ENCODE measurements at places on chromosomes 12 and 14.
A peak's percentile ranks its signal among the peaks of the same experiment; 100 is the strongest.

- DNase-seq, result peak; percentile 97
Observed at GRCh38 chr14:29144621-29145020, 378.0 kb downstream of the FOXG1 start.

- no peak for DNase-seq
Observed at GRCh38 chr12:77697126-77697525, 133.6 kb upstream of the NAV3 start.

- DNase-seq, result no peak
Observed at GRCh38 chr14:52265253-52265652, 2.2 kb upstream of the PTGDR start.

- DNase-seq, result peak; percentile 71
Observed at GRCh38 chr12:89353823-89354611, 1.7 kb upstream of the DUSP6 start.

DNA sequence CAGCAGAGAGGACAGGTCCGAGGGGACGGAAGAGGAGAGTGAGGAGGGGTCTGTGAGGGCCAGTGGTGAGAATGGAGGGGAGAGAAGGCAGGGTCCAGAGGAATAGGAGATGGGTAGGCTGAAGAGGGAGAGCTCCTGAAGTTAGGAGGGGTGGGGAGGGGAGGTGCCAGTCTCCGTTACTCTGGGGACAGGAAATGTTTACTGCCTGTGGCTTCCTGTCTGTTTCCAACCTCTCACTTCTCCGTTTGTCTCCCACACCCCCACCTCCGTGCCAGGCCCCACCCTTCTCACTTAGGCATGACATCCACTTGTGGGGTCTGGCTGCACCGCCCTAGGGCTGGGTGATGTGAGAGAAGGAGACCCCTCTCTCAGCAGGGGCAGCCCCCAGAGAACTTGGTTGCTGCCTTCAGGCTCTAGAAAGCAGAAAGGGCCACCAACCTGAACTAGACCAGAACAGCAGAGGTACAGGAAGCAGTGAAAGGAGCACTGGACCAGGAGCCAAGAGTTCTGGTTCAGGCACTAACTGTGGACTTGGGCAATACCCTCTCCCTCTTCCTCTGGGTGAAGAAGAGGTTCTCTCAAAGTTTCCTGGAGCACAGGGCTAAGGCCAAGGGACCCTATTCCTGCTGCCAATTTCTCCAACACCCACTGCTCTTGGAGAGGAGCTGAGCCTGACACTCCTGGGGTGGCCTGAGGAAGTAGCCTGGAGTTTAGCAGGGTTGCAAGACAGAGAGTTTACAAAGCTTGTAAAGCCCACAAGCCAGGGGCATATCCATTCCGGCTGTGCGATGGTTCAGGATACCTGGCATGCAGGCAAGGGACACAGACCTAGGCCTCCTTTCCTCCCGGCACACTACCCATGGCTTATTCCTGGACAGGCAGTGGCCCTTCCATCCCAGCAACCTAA, 5.5 kb downstream of the ITGA5 start:
- DNase-seq, result peak; percentile 58

DNA sequence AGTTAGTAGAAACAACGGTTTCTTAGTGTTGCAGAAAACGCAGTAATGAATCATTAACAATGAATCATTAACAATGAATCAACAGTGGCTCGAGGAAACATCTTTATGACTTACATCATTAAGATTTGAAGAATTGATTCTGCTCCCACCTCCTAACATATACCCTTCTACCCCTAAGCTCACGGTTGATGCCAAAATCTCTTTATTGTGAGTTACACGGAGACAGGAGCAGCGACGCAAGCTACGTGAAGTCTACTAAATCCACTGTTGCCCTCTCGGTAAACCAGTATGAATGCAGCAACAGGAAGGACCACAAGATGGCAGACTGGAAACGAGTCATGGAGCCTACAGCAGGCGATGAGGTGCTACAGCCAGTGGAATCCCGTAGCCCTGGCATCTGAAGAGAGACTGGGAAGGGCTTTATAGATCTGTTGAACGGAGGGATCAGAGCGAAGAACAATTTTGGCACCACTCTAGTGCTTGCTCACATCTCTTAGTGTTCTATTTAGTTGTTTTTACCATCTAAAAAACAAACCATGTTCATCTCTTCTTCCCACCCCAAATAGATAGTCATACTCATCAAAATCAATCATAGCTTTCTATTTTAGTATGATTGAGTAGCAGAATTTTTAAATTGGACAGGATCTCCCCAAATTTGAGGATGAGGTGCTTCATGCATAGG, 332.7 kb downstream of the DUSP6 start:
- DNase-seq, result peak; percentile 83

- peak; percentile 76 for DNase-seq
Observed at GRCh38 chr14:102314242-102315011, 5.1 kb upstream of the ZNF839 start.

DNA sequence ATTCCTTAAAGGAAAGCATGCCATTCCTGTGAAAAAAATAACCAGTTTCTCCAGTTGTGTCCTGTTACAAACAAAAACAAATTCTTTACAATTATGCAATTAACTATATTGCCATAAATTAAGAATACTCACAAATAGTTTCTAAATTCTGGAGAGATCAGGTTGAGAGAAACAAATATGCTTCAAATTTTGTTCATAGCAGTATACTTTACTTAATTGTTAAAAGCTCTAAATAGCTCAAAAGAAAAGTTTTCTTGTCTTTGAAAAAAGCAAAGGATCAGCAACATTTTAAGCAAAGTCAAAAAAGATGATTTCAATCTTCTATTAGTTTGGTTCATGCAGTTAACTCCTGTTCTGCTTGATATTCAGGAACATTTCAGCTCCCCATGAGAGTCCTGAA, 109.7 kb downstream of the EML1 start:
- no peak for DNase-seq

GRCh38 chr12:11651785-11652184, 2.3 kb downstream of the ETV6 start:
- DNase-seq, result no peak

DNA sequence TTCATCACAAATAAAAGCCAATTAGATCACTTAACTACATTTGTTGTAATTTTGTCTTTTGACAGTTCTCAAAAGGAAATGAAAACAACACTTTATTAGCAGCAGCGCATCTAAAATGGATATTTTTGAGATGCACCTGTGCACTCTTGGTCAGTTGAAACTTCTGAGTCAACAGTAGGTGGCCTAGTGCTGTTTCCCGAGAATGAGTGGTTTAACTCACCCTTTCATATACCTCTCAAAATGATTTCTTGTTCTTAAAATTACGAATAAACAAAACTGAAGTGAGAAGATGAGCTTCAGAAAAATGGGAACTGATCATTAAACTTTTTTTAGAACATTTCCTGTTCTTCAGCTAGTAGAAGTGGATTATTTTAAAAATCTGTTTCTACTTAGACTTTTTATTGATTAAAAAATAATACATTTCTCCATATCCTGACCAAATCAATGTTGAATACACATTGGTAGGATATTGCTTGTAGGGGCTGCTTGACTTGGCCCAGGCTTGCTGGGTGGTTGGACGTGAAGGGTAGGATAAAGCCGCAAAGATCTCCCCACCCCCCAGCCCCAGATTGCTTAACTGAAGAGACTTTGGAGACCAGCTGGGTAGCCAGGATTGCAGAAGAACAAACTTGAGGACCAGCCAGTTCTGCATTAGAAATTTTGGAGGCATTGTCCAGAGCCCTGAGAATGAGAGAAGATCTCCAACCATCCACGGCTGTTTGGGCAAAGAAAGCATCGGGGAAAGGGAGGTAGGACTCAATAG, 22.3 kb upstream of the STK38L start:
- no peak for DNase-seq

- peak; percentile 11 for DNase-seq
Observed at GRCh38 chr12:91098461-91098860, 12.8 kb downstream of the LUM start.

DNA sequence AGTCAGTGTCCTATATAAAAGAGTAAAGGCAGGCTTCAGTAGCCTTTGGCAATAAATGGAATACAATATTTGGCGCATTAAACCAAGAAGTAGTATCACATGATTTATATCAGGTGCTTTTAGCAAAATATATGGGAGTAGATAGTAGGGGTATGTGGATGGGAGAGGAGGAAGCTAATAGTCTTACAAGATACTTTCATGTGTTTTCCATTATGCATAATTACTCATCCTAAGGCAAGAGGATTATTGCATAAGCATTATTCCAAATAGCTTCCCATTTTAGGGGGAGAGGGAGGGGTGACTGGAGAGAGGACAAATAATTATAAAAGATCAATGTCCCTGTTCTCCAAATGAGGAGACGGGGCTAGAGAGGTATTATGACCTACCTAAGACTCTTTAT, 104.3 kb downstream of the DUSP6 start:
- DNase-seq, result peak; percentile 51
